ENCODE measurements at places on chromosomes 3 and 15.

GRCh38 chr3:77320514-77320913 lies 280.6 kb downstream of the ROBO2 start:
- DNase-seq, result peak; percentile 60

GRCh38 chr3:88101142-88101541 lies 42.1 kb downstream of the ZNF654 start:
- no peak for DNase-seq

DNA sequence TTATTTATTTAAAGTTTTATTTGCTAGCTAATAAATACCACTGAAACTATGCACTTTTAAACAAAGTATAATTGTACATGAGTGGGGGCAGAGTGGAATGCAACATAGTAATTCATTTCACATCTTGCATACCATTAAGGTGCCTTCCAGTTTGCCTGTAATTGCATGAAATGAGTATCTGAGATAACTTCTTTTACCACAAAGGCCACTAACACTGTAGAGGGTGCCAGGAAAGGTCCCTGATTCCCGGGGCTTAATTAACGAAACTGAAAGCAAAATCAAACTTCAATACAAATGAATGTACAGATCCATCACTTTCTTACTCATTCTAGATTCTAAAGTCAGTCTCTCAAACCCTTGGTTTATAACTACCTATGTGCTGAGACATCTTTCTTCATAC lies 2.1 kb downstream of the CD47 start:
- peak; percentile 41 for DNase-seq

- DNase-seq, result peak; percentile 63
These were observed 439.2 kb downstream of the MCTP2 start for GRCh38 chr15:94670438-94671034.

DNA sequence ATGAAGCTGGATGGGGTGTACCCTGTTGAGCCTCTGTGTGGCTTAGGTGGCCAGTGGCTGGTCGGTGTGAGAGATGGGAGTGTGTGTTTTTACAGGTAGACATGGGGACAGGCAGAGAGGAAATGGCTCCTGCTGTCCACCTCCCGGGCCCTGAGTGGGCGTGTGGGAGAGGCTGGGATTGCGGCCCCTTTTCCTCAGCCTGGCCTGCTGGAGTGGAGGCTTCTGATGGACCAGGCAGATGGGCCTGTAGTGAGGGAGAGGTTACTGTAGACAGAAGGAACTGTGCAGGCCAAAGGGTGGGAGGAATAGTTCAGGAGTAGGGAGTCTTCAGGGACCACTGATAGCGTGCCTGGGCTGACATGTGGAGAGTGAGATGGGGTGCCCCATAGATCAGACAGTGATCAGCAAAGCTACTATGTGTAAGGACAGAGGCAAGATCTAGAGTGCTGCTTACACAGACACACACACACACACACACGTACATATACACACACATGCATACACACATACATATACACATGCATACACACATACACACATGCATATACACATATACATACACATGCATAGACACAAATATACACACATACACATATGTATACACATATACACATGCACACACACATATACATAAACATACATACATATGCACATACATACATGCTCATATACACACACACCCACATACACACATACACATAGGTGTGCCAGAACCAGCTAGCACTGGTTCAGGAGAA lies 26.4 kb downstream of the ACAA1 start:
- no peak for DNase-seq

- DNase-seq, result no peak
These were observed 106.1 kb upstream of the RGMA start for GRCh38 chr15:93195109-93195508.

GRCh38 chr15:78302579-78303312 lies 3.3 kb upstream of the SKIC8 start:
- peak; percentile 43 for DNase-seq

DNA sequence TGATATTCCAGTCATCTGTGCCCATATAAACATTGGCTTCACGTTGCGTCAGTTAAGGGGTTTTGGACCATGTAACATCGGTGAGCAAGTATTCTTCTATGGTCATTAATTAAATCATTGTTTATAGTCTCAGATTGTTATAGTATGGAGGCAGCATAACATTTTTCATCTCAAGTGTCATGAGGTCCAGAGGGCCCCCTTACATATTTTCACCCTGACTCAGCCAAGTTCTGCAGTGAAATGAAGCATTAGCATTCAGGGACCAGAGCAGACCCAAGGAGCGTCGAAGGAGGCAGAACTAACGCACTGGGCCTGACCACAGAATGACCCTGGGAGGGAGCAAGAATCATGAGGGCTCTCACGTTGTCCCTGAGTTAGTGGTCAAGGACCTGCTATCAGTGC lies 171.5 kb downstream of the LRTM1 start:
- peak; percentile 97 for DNase-seq

- no peak for DNase-seq
These were observed 6.9 kb downstream of the ST6GAL1 start for GRCh38 chr3:186937017-186937875.

DNA sequence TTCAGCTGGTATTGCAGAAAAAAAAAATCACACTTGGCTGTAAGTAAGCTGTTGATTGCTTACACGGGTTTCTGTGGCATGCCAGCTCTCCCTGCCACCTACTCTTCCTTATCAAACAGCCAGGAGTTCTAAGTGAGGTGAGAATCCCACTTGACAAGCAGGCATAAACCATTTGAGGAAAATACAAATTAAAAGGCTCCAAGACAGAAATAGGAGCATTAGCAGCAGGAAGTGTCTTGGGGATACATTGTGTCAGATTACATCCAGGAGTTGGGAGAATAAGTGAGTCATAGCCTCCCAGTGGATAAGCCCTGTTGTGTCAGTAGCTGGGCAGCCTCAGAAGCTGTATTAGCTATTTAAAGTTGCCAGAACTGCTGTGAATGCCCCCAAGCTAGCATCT lies 256.0 kb downstream of the CNTN4 start:
- peak; percentile 89 for DNase-seq

GRCh38 chr3:184556582-184557347 lies 4.8 kb upstream of the EPHB3 start:
- no peak for DNase-seq

GRCh38 chr3:8780279-8780678 lies 10.9 kb upstream of the OXTR start:
- DNase-seq, result no peak

DNA sequence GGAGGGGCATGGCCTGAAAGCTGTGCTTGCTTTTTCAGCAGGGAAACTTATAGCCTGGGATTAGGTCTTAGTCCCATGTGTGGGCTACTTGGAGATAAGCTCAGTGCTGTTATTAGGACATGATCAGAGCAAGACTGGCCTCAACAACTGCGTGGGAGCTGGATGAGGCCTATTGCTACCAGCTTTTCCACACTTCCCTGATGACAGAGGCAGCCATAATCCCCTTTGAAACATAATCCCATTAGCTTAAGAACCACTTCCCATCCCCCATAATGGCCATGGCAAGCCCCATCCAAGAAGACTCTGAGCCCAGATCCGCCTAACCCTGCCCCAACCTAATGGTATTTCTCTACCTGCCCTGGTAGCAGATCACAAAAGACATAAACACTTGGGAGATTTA lies 26.6 kb upstream of the GK5 start:
- no peak for DNase-seq

DNA sequence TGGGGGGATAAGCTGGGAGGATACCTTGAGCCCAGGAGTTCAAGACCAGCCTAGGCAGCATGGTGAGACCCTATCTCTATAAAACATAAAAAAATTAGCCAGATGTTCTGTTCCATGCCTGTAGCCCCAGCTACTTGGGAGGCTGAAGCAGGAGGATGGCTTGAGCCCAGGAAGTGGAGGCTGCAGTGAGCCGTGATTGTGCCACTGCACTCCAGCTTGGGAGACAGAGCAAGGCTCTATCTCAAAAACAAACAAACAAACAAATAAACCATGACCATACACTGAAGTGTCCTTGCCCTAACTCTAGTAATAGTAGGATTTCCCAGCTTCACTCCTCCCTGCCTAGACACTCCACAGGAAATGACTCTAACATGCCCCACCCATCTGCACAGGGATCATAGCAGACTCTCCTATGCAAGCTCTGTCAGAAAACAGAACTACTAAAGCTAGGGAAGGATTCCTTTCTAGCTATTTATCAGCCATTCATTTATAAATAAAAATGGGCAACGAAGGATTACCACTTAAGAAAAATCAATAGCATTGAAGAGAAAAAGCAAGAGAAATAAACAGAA lies 4.6 kb downstream of the ERICH6 start:
- peak; percentile 66 for DNase-seq

DNA sequence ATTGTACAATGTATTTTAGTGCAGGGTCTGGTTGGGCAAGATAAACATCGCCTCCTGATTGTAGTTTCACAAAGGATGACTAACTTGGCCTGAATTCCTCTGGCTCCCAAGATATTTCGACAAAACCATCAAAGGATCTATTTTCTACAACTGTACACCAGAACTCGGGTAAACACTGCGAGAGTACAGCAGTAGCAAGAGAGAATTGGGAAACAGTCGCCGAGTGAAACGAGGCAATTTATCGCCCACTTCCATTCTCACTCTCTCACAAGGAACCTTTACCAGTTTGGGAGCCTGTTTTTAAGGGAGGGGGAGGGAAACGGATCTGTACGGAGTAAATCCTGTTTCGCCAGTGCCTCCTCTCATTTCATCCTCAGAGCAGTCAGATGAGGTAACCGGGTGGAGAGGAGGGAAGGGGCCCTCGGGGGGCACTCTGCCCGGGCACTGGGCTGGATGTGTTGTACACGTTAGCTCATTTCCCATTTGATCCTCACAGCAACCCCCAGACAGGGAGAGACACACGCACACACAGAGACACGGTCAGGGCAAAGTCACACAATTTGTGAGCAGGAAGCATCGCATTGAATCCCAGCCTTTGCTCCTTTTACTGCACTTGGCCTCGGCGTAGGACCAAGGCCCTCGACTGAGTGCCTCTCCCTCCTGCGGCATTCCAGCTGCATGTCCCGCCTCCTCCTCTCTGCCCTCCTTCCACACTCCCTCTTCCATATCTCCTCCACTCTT lies 120.1 kb downstream of the LIPC start:
- DNase-seq, result peak; percentile 96

DNA sequence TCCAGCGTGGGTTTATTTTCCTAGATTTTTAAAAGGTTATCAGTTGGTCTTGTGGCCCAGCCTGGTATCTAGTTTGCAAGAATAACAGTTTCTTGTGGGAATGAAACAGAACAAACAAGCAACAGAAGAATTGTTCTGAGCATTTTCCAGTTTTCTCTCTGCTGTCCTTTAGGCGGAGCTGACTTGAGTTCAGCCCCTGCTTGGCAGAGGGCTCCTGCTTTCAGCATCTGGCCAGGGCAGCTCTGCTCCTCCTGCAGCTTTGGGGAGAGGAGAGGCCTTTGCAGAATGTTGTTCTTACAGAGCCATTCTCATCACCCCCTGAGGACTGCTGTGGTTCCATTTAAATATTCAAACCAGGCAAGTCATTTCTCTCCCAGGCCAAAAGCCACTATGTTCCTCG lies 117.7 kb downstream of the ALDH1A2 start:
- DNase-seq, result no peak

GRCh38 chr3:25478964-25479726 lies 51.1 kb downstream of the RARB start:
- no peak for DNase-seq

- no peak for DNase-seq
These were observed 12.6 kb downstream of the RBMS3 start for GRCh38 chr3:29293421-29293820.

DNA sequence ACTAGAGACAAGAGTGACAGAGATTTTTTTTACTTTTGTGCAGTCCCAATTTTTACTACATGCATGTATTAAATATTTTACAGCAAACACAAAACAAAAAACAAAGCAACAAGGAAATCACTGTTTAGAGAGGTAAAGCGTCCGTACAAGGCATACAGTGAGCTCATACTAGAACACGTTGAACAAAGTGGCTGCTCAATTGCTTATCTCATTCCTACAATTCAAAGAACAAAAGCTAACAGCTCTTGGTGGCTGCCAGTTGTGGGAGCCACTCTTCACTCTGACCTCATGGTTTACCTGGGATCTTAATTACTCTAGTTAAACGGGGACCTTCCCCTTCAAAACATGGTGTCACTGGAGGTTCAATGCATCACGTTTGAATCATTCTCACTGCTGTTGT lies 7.6 kb upstream of the ARHGEF26 start:
- no peak for DNase-seq

GRCh38 chr3:132803889-132804288 lies 81.7 kb upstream of the NPHP3 start:
- no peak for DNase-seq

Measured in mesenchymal stem cell (in vitro differentiated cells and primary cell).